ENCODE measurements at places on chromosomes 12 and 14.

DNA sequence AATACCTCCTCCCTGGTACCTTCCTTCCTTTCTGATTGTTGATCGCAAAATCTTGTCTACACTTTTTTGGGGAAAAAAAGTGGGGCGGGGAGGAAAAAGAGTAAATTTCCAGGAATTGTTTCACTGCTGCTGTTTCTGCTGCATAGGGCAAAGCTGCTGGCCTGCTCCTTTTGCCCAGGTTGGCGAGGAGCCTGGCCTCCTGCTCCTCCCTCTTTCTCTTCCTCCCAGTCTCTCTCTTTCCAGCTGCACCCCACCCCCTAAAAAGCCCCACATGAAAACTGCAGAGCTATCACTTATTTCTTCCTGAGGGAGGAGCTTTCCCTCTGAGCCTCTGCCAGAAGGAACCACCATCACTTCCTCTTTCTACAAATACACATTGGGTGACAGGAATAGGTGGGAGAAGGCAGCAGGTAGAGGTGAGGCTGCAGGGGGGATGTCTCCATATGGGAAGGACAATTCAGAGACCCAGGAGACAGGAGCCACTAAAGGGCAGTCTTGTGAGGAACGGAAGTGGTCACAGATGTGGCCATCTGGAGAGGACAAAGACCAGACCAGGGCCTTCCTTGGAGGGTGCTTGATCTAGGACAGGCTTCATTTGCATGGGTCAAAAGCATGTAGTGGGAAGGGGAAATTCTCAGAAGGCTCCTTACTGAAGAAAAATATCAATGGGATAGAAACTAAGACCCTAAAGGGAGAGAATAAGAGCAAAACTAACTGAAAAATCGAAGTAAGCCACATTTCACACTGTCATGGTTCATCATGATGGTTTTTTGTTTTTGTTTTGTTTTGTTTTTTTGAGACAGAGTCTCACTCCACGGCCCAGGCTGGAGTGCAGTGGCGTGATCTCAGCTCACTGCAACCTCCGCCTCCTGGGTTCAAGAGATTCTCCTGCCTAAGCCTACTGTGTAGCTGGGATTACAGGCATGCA lies 14.8 kb downstream of the ZBTB39 start:
- DNase-seq = no peak

- no peak for DNase-seq
These were observed 23.8 kb downstream of the MMP17 start for GRCh38 chr12:131851741-131852550.

GRCh38 chr12:120798696-120799095 lies 73.1 kb downstream of the ACADS start:
- no peak for DNase-seq

GRCh38 chr12:13950502-13950901 lies 30.9 kb downstream of the GRIN2B start:
- no peak for DNase-seq

DNA sequence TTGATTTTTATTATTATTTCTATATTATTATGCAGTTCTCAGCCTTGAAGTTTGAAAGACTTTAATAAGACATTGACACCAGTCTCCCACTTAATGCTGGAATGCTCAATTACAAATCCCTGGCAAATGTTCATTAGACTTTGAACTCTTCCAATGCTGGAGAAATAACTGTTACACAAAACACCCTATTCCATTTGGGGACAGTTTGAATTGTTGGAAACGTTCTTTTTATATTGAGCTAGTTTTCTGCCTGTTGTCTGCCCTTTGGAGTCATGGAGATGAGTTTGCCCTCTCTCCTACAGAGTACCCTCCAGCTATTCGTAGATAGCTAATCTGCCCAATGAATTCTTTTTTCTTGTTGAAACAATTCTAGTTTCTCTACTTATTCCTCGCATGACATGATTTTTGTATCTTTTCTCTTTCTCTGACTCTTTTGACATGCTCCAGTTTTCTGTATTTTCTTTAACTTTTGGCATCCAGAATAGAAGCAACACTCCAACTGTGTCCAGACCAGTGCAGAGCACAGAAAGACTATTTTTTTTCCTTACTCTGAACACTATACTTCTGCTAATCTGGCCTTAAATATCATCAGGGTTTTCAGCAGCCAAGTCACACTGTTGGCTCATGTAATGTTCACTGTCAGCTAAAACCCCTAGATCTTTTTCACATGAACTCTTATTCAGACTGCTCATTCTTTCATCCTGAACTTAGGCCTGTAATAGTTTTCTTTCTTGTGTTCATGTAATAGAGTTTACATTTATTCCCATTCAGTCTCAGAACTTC lies 379.3 kb downstream of the RAD51B start:
- DNase-seq = no peak

All from GM04504 (cell line).